Stimulated activated naive CD4-positive, alpha-beta T cell (primary cell): ENCODE measurements at places on chromosomes 3 and 15.

DNA sequence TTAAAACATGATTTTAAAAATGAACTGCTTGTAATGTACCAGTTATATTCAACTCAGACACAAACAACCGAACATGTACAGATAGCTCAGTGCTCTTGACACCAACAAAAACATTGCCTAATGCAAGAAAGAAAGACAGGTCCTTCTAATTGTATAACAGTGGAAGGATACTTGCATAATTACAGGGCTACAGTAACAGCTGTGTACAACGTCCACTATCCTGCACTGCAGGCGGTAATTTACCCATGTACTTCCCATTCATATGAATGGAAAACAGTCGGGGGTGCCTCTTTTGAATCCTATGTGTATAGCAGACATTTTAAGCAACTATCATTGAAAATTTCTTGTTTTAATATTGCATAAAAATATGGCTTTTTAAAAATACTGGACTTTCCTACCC is 41.1 kb upstream of the PLSCR5 start:
- no peak for DNase-seq

DNA sequence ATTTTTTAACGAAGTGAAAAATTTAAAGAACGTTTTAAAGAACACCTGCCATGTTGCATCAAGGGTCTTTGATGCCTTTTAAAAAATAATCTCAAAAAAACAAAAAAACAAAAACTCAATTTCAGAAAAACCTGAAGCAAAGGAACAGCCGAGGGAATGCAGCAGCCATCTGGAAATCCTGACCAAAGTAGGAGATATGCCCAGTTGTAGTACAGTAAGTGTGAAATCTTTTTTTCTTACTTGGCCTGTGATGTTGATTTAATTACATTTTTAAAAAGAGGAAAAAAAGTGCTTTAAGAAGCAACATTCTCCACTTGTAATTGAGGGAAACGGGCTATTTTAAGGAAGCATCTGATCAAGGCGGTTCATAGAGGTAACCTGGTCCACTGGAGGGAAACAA is 213.7 kb upstream of the GAP43 start:
- DNase-seq: no peak

- no peak for DNase-seq
Measured at GRCh38 chr3:107716734-107717133, 194.0 kb downstream of the BBX start.

GRCh38 chr3:140424726-140425125 is 253.1 kb upstream of the TRIM42 start:
- DNase-seq: no peak

- DNase-seq: no peak
Measured at GRCh38 chr3:170741756-170742529, 128.1 kb downstream of the RPL22L1 start.
